ENCODE measurements at places on chromosomes 2 and 18.

- no peak for DNase-seq
Observed at GRCh38 chr18:79139206-79139605, 70.0 kb downstream of the ATP9B start.

GRCh38 chr18:33469699-33470098 lies 29.2 kb upstream of the CCDC178 start:
- DNase-seq: no peak

- no peak for DNase-seq
Observed at GRCh38 chr18:24272229-24272525, 125.4 kb downstream of the OSBPL1A start.

DNA sequence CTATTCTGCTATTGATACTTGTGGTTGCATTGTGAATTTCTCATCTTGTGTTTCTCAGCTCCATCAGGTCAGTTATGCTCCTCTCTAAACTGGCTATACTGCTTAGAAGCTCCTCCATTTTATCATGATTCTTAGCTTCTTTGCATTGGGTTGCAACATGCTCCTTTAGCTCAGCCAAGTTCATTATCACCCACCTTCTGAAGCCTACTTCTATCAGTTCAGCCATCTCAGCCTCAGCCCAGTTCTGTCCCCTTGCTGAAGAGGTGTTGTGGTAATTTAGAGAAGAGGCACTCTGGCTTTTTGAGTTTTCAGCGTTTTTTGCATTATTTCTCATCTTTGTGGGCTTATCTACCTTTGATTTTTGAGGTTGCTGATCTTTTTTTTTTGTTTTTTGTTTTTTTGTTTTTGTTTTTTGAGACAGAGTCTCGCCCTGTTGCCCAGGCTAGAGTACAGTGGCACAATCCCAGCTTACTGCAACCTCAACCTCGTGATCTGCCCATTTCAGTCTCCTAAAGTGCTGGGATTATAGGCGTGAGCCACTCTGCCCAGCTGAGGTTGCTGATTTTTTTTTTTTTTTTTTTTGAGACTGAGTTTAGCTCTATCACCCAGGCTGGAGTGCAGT lies 36.0 kb downstream of the ANKRD12 start:
- DNase-seq: no peak

- peak; percentile 73 for DNase-seq
Observed at GRCh38 chr2:180524499-180524898, 455.9 kb upstream of the UBE2E3 start.

GRCh38 chr2:213740453-213740852 lies 456.2 kb downstream of the SPAG16 start:
- DNase-seq: no peak

GRCh38 chr2:44949329-44950151 lies 8.0 kb downstream of the SIX3 start:
- DNase-seq: peak; percentile 30

DNA sequence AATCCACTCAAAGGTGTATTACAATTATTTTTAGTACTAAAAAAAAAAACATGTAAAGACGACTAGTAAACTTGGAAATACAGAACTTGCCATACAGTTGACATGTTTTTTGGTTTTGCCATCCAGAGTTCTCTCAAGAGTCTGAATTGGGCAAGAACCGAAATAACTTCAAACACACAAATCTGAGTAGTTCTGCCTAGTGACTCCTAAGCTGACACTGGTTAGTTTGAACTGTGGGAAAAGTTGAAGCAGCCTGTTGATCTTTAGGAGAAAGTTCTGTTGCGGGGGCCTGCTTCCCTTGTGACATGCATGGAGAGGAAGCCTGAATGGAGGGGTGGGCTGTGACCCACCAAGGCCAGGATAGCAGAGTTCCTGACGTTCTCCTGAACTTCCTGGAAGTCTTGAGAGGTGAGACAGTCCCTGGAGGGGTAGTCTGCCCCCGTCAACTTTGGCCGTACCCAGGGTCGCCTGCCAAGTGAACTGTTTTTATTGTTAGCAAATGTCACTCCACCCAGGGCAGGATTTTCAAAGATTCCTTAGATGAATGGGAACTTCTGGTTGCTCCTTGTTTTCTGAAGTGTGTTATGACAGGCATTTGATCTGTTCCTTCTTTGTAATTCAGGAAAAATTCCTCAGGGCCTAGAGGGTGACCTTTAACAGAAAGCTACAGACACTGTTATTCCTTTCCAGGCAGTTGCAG lies 85.6 kb upstream of the SPTBN1 start:
- no peak for DNase-seq

DNA sequence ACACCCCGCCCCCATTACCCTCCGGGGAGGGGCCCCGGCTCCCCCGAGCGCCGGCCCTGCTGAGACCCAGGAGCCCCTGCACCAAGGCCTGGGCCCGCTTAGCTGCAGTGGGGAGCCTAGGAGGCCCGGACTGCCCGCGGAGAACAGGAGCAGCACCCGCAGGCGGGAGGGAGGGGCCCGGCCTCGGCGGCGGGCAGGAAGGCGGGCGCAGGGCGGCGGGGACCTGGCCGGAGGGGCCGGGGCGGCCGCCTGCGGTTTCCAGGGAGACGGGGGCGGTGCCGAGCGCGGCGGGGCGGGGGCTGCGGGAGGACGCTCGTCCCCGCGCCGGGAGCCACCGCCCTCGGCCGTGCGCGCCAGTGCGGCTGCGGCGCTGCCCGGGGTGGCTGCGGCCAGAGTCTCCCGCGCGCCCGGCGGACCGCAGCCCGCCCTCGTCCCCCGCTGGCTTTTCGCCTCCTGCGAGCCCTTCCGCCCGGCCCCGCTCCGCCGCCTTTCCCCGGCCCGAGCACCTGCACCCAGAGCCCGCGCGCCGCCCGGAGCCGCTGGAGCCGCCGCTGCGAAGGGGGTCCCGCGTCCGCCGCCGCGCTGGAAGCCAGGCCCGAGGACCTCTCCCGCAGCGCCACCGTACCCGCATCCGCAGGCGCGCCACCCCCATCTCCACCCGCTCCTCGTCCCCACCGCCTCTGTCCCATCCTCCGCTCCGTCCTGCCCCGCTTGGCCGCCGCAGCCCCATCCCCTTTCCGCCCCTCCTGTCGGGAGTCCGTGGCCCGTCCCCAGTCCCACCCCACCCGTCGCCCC lies 17.2 kb downstream of the GPC1 start:
- DNase-seq: peak; percentile 78

DNA sequence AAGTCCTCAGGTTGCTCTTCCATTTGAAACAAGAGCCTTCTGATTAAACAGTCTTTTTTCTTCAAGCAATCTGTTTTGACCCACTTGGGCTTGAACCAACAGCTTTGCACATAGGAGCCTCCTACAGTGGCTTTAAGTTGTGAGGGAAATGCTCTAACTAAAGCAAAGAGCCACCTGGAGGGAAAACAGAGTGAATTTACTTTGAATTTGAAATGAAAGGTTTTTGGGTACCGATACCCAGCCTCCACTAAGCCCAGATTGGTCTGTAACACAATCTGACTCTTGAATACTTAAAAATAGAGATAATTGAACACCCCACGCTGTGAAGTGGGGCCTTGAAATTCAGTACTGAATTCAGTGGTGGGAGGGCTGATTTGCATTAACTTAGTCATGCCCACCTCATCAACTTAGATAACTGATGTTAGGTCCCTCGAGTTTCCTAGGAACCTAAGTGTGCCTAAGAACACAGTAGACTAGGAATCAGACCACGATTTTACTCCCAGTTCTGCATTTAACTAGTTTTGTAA lies 56.3 kb upstream of the ACVR1C start:
- DNase-seq: no peak

GRCh38 chr2:37324786-37325624 lies at the start of gene PRKD3:
PRKD3 (minus strand) TSS chr2:37324833; CDS start chr2:37316524, 8,309 bp downstream.
- peak; percentile 59 for DNase-seq

DNA sequence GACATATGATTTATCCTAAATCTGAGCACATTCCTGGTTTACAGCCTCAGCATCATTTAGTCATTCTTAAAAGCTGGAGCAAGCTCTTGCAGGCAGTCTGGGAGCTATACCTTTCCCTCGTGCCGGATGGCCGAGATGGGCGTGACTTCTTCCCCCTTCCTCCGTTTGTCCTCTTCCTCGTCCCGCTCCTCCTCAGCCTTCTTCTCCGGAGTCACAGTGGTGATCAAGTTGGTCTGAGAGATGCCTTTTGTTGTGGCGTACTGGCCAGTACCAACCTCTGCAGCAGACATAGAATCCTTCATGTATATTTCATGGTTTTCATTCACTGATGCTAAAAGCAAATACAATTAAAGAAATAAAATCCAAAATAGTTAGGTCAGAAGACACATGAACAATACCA lies 124.1 kb upstream of the ZBTB14 start:
- DNase-seq: no peak

DNA sequence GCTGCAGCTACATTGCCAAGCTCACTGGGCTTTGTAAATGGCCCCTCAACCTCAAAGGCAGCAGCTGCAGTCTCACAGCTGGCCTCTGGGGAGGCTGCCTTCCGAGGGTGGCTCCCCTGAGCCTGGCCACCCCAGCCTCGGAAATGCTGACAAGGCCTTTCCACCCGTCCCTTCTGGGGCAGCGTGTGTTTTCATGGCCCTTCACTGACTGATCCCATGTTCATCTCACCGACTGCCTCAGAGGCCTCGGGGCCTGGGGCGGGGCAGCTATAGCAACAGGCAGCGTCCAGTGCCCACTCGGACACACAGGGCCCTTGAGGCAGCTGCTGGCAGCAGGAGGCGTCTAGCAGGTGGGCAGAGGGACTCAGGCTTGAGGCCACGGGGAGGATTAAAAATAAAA lies 149.7 kb downstream of the GLI2 start:
- DNase-seq: no peak

DNA sequence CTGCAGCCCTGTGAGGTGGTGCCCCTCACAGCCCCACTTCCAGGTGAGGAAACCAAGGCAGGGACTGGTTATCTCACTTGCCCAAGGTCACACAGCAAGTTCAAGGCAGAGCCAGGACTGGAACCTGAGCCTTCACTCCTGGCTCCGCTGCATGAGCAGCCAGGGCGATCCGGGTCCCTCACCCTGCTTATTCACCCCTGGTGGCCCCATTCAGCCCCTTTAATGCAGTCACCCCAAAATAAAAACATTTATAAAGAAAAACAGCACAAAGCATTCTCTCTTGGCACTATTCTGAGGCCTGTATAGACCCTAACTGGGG lies 57.3 kb downstream of the POLR1A start:
- no peak for DNase-seq

DNA sequence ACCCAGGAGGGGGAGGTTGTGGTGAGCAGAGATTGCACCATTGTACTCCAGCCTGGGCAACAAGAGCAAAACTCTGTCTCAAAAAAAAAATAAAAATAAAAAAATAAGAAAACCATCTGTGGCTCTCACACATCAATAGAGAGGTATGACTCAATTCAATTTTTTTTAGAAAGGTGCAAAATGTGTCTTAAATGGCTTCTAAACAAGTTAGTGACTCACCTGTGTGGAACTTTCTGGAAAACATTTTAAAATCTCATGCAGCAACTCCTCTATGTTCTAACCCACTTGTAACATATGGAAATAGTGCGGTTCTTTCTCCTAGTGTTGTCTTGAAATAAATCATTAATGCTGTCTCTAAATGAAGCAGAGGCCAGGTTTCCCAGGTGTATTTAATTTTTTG lies 10.7 kb upstream of the SULT1C4 start:
- DNase-seq: no peak

DNA sequence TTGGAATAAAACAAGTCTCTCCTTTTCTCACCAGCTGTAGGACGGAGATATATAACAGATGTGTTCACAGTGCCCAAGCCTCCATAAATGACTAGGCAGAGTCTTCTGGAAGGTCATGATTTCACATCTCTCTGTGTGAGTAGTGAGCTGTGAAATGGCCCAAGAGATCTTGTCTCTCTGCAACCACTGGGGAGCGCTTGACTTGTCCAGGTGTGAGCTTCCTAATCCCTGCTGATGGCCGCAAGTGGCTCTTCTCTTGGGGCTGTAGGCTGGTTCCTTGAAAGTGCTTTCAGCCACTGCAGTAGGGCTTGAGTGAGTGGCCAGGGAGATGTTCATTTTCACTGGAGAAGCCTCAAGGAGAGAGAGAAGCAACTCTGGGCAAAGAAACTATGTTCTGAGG lies 38.1 kb upstream of the OTOS start:
- no peak for DNase-seq
